Renal cortical epithelial cell (primary cell): ENCODE measurements at places on chromosomes 2 and 18. TPM values are rescaled to one million over a fixed set of nuclear protein-coding genes. Genes with fewer than 3 reads are reported as not detected.

- DNase-seq = no peak
Measured at GRCh38 chr2:23782646-23783045, 144.3 kb downstream of the ATAD2B start.

DNA sequence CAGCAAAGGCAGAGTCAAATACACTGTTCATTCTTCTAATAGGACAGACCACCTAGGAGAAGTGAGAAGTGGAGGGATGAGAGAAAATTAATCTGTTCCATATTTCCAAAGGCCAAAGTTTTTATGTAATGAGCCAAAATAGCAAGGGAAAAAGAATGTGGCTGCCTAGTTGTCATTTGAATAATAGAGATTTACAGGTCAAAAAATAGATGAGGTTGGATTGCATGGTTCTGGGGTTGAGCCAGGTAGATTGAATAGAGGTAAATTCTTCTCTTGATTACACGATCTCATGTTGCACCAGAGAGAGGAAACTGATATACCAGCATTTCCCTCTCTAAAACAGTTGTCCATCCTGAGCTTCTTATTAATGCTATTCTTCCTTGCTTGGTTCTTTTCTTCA, 325.8 kb downstream of the CCDC178 start:
- DNase-seq = no peak

GRCh38 chr18:64037812-64038414, 68.0 kb downstream of the SERPINB8 start:
- DNase-seq = peak; percentile 44

DNA sequence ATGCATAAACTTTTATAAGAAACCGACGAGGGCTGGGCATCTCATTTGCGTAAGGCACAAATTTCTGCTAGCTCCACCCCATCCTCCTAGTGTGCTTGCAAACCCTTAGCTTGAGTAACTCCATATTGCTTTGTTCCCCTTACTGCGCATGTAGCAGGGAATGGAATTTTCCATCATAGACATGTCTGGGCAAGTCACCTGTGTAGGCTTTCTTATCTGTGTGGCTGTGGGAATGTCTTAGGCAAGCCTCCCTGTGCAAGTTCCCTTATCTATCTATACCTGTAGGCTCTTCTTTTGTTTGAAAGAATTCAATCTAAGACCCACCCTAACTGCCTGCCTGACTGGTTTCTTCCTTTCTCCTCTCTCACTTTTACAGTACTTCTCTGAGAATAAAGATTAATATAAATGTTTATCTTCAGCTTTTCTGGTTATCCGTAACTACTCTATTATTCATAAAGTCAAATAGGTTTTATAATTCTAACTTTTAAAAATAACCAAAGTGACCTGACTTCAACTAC, 217.6 kb upstream of the FIGN start:
- no peak for DNase-seq

- no peak for DNase-seq
Measured at GRCh38 chr2:143252138-143252907, 123.1 kb downstream of the ARHGAP15 start.

Gene TTC31
- total RNA-seq = 16.0 and 18.8 TPM in 2 replicates

- DNase-seq = no peak
Measured at GRCh38 chr18:72867746-72868584, at the start of gene NETO1. Gene NETO1, minus strand, starts transcription at chr18:72867987. Its CDS starts 696 bp downstream, at chr18:72867291.

DNA sequence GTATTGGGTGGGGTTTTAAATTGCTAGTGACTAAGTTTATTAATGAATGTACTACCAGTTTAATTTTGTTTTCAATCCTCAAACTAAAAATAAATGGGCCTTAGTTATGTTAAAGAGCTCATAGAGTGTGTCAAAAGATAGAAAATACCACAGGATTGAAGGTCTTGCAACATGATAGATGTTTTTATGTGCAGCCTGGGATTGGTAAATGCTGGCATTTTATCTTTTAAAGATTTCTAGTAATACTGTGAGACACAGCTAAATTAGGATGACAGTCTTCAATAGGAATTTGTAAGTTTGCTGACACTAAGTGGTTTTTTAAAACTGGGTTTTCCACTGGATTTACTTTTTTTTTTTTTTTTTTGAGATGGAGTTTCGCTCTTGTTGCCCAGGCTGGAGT, 122.3 kb downstream of the HAUS1 start:
- peak; percentile 32 for DNase-seq

DNA sequence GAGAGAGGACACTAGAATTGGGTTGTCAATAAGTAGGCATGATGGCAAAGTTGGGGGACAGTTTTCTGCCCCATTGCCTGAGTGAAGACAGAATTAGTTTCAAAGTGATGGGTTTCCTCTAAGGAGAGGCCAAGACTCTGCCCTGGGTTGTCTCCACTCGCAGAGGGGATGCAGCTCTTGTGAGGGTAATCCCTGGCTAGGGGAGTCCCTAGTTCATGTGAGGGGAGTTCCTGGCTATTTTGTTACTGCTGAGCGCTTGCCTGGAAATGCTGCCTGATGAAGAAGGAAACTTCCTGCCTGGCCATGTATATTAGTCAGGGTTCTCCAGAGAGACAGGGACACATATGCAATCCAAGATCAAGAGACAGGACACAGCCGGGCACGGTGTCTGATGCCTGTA, 501.5 kb downstream of the BCL11A start:
- no peak for DNase-seq

GRCh38 chr2:67797801-67798540, 264.8 kb downstream of the C1D start:
- DNase-seq = no peak

DNA sequence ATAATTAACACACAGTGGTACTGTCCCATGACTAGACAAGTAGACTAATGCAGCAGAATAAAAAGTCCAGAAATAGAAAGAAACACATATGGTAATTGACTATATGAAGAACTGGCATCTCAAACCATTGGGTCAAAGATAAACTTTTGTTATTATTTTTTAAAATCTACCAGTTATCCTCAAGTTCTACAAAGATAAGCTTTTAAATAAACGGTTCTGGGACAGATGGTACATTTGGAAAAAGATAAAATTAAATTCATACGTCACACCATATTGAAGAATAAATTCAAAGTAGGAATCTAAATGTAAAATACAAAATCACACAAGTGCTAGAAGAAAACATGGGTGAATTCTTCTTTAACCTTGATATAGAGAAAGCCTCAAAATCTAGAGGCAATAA, 37.6 kb upstream of the PLEKHM3 start:
- no peak for DNase-seq

DNA sequence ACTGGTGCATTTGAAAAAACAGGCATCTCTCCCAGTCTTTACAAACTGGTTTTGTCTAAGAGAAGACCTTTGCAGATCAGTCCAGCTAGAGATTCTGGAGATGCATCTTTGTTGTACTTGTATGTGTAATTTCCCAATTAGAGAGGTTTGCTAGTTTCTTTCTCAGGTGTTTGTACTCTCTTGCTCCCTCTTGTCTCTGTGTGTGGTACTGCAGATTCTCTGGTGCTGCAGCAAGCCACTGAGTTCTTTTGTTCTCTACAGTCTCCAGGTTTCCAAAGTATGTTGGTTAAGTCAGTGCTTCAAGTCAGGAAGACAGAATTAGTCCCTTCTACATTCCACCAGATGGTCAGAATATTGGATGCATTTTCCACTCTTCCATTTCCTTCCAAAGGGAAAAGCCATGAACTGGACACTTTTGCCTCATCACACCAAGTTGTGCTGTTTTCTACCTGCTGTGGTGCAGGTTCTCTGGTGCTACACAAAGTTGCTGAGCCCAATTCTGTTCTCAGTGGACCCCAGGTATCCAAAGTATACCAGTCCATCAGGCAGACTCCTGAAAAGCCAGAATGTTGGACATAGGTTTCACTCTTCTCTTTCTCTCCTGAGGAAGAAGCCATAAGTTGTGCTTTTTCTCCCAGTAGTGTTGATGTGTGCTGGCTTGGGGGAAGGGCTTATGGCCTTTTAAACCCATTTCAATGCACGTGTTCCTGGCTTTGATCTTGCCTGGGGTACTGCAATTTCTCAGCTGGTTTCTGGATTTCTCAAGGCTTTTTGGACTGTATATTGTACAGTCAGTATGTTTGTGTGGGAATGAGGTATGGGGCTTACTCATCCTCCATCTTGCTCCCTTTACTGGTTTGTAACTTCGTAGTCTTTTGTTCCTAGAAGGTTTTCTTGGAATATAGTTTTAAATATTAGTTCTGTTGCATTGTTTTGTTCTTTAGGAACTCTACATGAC, 29.8 kb downstream of the EPC2 start:
- peak; percentile 40 for DNase-seq

Gene UGT1A10
- not detected in 2 replicates for total RNA-seq

DNA sequence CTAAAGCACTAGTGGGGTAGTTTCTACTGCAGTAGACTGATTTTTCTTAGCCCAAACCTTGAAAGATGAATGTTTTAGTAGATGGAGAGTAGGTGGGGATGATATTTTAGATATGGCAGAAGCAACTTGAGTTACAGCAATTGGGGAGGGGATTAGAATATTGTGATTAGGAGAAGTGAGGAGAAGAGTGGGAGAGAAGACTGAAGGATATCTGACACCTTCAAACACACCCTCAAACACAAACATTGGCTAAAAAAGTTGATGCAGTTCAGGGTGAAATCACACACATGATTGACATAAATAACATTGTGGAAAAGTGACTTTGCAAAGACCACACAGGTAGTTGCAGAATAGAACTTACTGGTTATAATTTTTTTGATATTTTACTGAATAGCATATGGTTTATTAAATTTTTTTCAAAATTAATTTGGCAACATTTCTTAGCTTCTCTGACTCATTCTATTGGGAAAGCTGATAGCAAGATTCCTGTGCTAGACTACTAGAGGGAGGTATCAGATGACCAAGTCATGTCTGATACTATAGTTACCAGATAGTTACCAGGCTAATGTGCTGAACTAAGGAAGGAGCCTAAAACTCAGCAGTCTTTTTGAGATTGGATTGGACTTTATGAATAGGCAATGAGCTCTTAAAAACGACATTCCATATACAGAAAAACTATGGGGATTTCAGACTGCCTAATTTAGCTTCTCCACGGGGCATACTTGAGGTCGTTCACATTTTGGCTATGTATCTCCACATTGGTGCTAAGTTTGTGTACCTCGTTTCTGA, 73.0 kb downstream of the ACTR3 start:
- peak; percentile 30 for DNase-seq

Gene ACTR2
- total RNA-seq = 147 and 222 TPM in 2 replicates

- DNase-seq = no peak
Measured at GRCh38 chr18:31880186-31880898, 62.6 kb downstream of the TRAPPC8 start.
